Activated T-cell treated with anti-CD3 and anti-CD28 coated beads, Interleukin-2, amount 50 U/mL, for 24 hours (primary cell): ENCODE measurements at places on chromosomes 12 and 14.

DNA sequence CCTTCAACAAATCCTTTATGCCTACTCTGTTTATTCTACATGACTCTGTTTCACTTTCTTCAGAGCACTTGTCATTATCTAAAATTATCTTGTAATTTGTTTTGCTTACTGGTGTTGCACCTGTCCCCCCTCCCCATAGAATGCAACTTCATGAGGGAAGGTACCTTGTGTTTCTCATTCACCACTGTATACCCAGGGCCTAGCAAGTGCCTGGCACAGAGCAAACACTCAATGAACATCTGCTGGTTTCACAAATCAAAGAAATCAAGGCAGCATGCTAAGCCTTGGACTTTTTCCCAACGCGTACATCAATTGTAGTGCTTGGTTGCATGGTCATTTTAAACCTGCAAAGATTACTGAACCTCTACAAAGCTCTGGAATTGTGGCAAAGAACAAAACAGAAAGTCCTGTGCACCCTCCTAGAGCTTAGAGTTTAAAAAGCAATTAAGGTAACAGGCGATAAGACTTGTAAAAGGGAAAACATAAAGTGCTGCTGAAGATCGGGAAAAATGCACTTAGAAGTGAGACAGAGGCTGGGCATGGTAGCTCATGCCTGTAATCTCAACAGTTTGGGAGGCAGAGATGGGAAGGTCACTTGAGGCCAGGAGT is 479.1 kb downstream of the MED13L start:
- DNase-seq = no peak

- no peak for DNase-seq
Measured at GRCh38 chr14:72618424-72618823, 275.5 kb downstream of the DPF3 start.

DNA sequence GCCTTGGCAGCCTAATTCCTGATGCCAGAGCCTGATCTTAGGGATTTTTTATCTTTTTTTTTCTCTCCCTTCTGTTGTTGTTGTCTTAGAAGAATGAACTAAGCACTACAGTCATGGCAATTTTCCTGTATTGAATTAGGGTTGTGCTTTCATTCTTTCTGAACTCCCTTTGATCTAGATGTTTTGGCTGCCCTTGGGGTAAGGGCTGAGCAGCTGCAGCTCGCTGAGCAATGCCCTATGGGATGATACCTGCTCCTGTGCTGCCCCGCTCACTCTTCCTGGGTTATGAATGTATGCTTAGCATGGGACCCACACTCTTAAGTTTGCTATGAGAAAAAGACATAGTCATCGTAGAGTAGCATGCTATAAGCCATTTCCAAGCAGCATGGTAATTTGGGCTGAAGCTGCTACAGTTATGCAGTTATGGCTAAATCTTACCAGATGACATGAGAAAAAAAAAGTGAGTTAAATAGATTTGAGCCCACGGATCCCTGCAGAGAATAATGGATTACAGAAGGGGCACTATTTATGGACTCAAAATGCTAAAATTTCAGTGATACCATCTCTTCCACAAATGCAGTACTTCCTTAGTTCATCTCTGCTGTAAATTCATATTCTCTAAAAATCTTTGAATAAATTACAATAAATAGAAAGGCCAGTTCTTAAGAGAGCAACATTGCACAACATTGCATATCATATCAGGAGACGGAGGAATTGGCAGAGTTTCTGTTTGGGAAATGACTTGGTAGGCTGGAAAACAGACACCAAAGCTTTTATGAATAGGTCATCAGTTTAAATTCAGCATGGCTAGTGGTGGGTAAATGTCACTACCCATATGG is 79.2 kb upstream of the PTHLH start:
- DNase-seq = no peak

DNA sequence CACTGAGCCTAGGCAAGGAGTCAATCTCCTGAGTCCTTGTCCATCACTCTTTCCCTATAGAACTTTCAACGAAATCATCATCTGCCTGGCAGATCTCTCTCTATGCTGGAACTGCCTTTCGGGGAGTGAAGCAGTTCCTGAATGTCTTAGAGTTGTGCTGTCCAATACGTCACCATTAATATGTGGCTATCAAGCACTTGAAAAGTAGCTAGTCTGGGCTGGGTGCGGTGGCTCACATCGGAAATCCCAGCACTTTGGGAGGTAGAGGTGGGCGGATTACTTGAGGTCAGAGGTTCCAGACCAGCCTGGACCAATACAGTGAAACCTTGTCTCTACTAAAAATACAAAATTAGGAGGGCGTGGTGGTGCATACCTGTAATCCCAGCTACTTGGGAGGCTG is 35.1 kb downstream of the NRDE2 start:
- DNase-seq = no peak

GRCh38 chr14:98682726-98683125 is 589.3 kb downstream of the BCL11B start:
- DNase-seq = no peak

GRCh38 chr14:22531451-22532344 is 57.3 kb downstream of the DAD1 start:
- no peak for DNase-seq

GRCh38 chr12:92726850-92727249 is 24.1 kb downstream of the PLEKHG7 start:
- no peak for DNase-seq

- DNase-seq = no peak
Measured at GRCh38 chr12:57239587-57240065, 10.1 kb downstream of the SHMT2 start.

DNA sequence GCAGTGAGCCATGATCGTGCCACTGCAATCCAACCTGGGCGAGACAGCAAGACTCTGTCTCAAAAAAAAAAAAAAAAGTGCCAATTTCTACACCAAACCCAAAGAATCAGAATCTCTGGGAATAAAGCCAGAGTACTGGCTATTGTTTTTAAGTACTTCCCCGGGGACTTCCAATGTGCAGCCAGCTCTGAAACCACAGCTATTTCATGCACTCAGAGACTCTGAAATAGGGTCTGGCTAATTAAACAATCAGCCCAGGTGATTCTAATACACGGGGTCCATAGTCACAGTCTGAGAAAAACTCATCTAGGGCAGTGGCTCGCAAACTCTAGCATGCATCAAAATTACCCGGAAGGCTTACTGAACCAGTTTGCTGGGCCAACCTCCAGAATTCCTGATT is 56.3 kb downstream of the SIX6 start:
- DNase-seq = no peak
